ENCODE measurements at places on chromosomes 3 and 15.

DNA sequence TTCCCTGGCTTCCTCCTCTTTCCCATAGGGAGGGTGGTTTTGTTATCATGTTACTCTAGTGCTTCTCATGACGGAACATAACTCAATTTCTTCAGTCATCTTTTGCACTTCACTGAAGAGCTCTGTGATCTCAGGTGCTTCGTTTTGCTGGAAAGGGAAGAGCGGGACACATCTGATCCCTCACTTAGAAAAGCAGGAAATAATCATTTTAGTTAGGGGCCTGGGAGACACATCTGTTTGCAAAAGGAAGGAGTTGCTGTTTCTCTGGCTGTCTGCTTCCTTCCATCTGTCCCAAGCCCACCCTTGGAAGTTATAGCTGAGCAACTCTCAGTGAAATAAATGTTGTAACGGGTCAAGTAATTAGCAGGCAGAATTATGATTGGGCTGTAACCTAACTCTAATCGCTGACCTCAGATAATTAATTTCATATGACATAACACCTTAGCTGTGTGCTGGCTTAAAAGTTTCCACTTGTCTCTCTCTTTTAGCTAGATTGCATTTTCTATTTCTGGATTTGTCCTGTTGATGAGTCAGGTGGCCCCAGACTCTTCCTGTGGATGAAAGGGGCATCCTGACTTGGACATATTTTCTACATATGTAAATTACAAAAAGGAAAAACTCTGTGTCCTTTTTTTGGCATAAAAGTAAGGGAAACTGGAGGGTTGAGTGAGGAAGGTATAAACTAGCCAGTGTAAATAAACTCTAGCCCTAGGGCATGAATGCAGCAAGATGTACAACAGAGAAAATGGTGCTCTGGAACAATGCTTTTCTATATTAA lies 11.0 kb upstream of the FILIP1L start:
- no peak for DNase-seq

DNA sequence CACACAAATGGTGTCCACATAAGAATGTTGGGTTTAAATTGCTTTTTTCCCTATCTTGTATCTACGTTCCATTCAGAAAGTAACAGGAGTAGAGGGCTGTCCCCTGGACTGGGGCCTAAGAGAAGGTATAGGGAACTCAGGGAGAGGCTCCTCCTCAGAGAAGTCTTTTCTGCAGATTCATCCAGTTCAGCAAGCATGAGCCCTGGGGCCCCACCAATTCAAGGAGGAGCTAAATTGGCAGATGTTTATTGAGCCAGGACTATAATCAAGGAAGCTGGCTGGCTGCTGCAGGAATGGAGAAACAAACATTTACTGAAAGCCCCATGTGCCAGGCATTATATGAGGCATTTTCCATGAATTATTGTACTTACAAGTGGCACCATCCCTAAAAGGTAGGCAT lies 22.1 kb upstream of the LARS2 start:
- no peak for DNase-seq

DNA sequence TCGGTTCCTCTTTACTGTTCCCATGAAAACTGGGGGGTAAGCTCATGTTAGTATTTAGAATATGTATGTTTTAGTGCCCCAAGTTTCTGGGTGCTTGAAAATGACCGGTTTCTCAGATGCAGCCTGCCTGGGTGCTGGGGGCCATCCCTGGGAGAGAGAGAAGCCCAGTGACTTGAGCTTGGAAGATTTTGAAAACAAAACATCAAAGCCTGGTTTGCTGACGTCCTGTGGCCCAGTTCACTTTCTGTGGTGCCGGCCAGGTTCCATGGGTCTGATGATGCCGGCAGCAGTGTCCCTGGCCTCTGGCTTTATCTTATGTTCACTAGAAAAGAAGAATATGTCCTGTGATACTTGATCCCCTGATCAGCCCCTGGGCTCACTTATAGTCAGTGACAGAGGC lies 17.1 kb downstream of the APBA2 start:
- DNase-seq: no peak

- no peak for DNase-seq
These were observed 19.5 kb upstream of the EID1 start for GRCh38 chr15:48858401-48858800.

DNA sequence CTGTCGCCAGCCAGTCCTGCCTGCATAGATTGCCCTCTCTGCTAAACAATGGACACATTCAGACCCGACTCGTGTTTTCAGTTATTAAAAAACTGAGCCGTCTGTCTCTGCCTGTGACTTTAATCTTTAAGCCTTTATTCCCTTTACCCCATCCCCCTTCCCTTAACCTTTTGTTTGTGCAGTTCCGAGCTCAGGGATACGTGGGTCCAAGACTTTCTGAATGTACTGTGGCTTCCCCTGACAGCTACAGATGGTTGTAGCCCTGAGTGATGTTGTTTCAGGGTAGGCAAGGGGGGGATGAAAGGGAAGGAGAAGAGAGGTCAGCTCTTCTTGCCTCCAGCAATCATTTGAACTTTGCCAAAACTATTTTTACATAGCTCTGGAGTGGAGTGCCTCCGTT lies 44.6 kb downstream of the EEFSEC start:
- no peak for DNase-seq

DNA sequence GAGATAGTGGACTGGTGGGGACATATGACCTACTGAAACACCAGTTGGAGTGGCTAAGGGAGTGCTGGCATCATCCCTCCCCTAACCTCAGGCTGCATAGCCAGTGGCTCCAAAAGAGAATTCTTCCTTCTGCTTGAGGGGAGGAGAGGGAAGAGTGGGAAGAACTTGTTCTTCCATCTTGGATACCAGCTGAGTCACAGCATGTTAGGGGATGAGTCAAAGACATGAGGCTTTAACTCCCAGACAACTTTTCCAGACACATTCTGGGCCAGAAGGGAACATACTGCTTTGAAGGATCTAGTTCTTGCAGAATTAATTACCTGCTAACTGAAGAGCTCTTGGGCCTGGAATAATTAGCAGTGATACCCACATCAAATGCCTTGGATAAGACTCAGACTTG lies 36.8 kb upstream of the PEX5L start:
- no peak for DNase-seq

Data from Right ventricle myocardium inferior (tissue), 1 donor.